Neural crest cell (in vitro differentiated cells): ENCODE measurements at places on chromosomes 13 and 19.

GRCh38 chr13:109816808-109817203, 30.4 kb upstream of the IRS2 start:
- DNase-seq, result no peak

DNA sequence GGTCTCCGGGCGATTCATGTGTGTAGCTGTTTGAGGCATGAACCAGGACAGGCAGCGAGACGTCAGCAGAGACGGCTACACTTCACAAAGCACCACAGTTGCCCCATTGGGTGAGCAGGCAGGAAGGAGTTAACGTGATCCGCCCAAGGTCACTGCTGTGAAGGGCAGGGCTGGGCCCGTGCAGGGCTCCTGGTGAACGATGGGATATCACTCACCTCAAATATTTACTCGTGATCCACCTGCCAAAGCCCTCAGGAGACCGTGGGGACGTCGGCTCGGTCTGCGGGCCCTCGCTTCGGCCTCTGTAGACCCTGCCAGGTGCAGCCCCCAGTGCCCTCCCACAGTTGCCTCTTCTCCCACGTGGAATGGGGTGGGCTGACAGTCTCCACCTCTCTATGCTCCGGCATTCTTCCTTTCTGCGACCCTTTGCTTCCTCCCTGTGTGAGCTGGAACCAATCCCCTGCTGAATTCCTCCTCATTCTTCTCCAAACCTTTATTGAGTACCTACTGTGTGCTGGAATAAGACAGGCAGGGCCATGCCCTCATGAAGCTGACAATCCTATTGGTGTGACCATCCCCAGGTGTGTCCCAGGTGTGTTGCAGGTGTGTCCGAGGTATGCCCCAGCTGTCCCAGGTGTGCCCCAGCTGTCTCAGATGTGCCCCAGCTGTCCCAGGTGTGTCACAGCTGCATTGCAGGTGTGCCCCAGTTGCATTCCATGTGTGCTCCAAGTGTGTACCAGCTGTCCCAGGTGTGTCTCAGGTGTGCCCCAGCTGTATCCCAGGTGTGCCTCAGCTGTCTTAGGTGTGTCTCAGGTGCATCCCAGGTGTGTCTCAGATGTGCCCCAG, 2.0 kb upstream of the GRK1 start:
- DNase-seq, result peak; percentile 14

GRCh38 chr19:54189145-54189734, at the start of gene MBOAT7:
Gene MBOAT7 (minus strand): TSS chr19:54189580. CDS start chr19:54188508, 1,072 bp downstream.
- no peak for DNase-seq

- no peak for DNase-seq
Measured at GRCh38 chr13:104466016-104466415, 1399.8 kb upstream of the SLC10A2 start.

- peak; percentile 46 for DNase-seq
Measured at GRCh38 chr19:56637976-56638555, 4.9 kb upstream of the SMIM17 start.

DNA sequence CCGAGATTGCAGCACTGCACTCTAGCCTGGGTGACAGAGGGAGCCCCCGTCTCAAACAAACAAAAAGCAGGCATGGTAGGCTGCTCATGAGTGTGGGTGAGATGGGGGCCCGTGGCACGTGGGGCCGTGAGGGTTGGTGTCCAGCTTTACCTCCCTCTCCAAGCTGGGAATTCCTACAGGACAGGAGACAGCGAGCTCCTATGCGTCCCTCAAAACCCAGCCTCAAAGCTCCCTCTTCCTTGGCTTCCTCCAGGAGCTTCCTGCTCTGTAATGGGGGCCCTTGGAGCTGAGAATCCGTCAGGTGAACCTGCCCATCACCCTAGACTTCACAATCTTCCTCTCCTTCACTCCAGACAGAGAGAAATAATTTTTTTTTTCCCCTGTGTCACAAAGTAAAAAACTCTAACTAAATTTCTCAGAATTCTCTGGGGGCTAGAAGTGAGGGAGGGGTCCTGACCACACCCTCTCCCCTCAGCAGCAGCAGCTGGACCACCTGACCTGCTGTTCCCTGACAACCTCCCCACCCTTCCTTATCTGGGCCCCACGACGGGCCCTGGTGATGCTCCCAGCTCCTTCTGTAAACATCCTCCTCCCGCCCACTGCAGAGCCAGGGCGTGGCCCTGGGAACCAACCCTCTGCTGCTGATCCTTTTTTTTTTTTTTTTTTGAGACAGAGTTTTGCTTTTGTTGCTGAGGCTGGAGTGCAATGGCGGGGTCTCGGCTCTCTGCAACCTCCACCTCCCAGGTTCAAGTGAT, 22.1 kb upstream of the WDR18 start:
- DNase-seq, result no peak

GRCh38 chr13:113455384-113455783, 2.1 kb upstream of the ADPRHL1 start:
- no peak for DNase-seq

- no peak for DNase-seq
Measured at GRCh38 chr13:71417205-71417604, 449.8 kb downstream of the DACH1 start.

DNA sequence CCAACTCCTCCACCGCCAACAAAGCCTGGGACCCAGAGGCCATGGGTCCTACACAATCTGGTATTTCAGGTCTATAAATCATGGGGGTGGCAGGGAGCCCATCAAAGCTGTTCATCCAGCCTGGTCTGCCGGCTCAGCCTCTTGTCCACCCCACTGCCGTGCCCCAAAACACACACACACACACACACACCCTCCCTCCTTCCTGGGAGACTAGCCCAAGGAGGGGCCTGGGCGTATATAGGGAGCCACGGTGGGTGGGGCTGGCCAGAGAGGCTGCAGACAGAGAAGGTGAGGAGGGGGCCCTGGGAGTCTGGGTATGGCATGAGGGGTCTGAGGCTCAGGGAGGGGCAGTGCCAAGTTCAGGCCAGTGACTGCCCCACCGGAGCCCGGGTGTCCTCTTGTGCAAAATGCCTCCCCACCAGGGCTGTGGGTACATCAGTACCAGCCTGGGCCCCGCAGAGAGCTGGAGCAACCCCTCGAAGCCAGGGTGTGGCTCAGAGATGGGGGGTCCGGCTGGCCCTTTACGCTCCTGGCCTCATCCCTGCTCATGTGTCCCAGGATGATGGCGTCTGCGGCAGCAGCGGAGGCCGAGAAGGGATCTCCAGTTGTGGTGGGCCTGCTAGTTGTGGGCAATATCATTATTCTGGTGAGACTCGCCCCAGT, at the start of gene UPK1A:
TSS of gene UPK1A (plus strand) at position 267 of the 663 bp plus-strand sequence. CDS start at position 563, 296 bp downstream.
- no peak for DNase-seq

GRCh38 chr13:43979492-43979891, 99.8 kb downstream of the LACC1 start:
- DNase-seq, result no peak

DNA sequence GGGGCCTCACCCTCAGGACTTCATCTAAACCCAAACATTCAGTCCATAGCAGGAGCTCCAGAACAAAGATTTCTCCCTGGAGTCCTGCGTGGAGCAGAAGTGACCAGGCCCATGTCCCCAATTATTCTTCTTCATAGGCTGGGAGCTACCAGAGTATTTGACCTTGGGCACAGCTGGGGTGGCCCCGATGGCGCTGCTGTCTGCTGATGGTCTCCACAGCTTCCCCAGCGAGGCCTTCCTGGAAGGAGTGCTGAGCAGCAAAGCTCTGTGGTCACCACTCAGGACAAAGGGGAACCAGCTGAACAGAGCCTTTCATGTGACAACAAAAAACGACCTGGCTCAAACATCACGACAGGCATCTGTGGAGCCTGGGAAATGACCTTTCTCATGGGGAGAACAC, 62.7 kb upstream of the ARGLU1 start:
- no peak for DNase-seq
